ENCODE measurements at places on chromosomes 6 and 20.

- DNase-seq = no peak
Observed at GRCh38 chr6:127301199-127301700, 34.6 kb downstream of the RNF146 start.

- no peak for DNase-seq
Observed at GRCh38 chr6:100987556-100987955, 106.4 kb upstream of the ASCC3 start.

- no peak for DNase-seq
Observed at GRCh38 chr6:231779-232178, 60.5 kb upstream of the DUSP22 start.

- DNase-seq = no peak
Observed at GRCh38 chr20:6663751-6664388, 103.6 kb upstream of the BMP2 start.

DNA sequence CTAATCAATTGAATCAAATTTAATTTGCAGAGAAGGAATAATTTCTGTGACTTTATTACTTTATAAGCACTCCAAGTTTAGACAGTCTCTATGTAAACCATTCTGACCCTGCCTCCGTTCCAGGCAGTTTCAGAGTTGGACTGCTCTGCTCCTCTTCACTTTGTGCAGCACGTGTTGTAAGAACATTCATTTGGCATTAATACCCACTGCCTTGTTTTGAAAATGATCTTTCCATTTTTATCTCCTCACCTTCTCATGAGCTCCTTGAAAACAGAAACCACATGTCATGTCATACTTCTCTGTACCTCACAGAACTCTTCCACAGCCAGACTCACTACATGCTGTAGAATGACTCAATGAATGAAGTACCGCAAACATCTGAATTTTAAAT lies 25.5 kb downstream of the SLC22A1 start:
- DNase-seq = no peak

All from activated naive CD4-positive, alpha-beta T cell treated with Interleukin-2 at 50 U/mL for 16 hours (primary cell).